T-cell (primary cell): ENCODE measurements at places on chromosomes 6 and 20. TPM values are rescaled to one million over a fixed set of nuclear protein-coding genes. Genes with fewer than 3 reads are reported as not detected.
A peak's percentile ranks its signal among the peaks of the same experiment; 100 is the strongest.

- no peak for DNase-seq
Observed at GRCh38 chr20:19249106-19249879, 36.9 kb downstream of the SLC24A3 start.

- DNase-seq = no peak
Observed at GRCh38 chr6:67683960-67684359, 951.1 kb upstream of the ADGRB3 start.

- no peak for DNase-seq
Observed at GRCh38 chr20:43191946-43192863, 2.5 kb upstream of the PTPRT start.

DNA sequence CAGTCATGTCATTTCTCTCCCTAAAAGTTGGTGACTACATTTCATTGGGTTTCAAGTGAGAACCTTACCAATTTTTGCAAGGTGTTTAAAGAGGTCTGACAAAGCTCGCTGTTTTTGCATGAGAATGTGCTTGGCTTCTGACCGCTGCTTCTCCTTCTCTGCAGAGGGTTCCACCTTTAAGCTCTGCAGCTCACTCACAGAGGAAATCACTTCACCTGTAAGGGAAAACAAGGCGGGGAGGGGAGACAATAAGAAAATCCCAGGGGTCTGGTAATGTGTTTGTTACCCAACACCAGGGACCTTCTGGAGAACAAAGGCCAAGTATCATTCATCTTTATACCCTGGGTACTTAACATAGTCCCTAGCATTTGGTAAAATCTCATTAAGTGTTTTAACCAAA, 40.0 kb upstream of the LYRM2 start:
- no peak for DNase-seq

- DNase-seq = no peak
Observed at GRCh38 chr20:49964964-49965780, 17.6 kb upstream of the SNAI1 start.

- no peak for DNase-seq
Observed at GRCh38 chr6:157045831-157046454, 268.8 kb downstream of the ARID1B start.

- no peak for DNase-seq
Observed at GRCh38 chr6:149859368-149859767, 4.8 kb downstream of the LRP11 start.

DNA sequence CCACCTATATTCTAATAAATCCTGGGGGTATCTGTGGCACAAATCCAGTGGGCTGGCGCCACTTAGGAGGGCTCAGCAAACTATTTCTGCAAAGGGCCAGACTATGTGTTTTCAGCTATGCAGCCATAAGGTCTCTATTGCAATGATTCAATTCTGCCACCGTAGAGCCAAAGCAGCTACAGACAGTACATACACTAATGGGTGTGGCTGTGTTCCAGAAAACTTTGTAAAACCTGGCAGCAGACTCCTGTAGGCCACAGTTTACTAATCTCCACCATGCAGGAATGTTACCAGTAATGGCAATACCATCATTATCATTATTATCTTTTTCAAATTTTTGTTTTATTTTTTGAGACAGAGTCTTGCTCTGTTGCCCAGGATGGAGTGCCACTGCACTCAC, 65.7 kb downstream of the SULF2 start:
- DNase-seq = no peak

DNA sequence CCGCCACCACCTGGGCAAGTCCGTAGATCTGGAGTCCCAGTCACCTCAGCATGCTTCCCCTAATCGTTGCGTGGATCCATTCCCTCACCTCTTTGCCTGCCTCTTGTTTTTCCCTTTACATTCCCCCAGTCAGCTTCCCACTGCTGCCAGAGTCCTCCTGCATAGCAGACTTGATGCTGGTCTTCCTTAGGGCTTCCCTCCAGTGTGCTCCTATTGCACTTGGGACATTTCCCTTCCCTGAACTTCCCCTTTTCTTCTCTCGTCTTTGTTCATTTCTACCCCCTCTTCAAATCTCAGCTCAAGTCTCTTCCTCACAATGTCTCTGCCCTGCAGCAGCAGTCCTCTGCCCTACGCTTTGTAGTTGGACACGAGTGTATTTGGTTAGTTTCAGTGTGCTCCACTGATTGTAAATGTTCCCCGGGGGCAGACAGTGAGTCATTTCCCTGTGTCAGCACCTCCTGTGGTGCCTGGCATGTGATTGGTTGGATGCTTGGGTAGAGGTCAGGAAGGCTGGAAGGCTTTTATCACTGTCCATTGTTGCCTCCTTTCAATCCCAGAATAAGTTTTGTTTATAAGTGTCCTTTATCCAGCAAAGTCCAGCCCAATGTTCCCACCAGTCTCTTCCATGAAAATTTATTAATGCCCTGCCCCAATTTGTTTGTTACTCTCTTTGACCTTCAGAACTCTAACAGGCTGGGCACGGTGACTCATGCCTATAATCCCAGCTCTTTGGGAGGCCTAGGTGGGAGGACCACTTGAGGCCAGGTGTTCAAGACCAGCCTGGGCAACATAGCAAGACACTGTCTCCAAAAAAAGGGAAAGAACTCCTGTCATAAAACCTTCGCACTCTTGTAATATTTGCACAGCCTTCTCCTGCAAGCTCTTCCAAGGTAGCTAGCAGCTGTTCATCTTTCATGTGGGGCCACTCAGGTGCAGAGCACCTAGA, 38.3 kb downstream of the FAM120B start:
- DNase-seq = no peak

DNA sequence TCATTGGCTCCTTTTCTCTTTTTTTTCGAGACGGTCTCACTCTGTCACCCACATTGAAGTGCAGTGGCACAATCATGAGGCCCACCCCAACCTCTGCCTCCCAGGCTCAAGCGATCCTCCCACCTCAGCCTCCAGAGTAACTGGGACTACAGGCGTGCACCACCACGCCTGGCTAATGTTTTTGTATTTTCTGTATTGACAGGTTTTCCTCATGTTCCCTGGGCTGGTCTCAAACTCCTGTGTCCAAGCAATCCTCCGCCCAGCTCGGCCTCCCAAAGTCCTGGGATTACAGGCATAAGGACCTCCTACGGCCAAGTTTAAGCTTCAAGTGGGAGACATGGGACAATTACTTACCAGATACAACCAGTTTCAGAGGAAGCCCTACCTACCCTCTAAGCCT, 9.4 kb upstream of the POU5F1 start:
- no peak for DNase-seq

DNA sequence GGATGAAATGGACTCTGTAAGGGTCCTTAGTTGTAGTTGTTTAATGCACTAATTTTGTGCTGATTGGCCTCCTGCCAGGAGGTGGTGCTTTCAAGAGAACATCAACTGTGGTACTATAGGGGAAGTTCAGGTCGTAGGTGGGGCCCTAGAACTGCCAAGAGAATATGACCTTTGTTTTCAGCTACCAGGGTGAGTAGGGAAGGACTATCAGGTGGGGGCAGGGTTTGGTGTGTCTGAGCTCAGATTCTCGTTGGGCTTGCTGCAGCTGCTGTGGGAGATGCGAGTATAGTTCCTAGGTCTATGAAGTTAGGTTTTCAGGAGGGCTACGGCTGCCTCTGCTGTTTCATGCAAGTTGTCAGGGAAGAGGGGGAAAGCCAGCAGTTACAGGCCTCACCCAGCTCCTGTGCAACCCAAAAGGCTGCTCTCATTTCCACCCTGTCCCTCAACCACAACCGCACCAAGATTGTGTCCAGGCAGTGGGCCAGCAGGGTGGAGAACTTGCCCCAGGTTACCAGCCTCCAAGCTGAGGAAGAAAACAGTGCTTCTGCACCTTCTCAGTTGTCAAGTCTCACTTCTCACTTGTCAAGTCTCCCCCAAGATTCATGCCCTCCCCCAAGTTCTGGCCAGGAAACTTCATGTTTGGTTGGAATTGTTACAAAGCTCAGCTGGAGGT, 626.5 kb upstream of the MAP3K7 start:
- DNase-seq = no peak

DNA sequence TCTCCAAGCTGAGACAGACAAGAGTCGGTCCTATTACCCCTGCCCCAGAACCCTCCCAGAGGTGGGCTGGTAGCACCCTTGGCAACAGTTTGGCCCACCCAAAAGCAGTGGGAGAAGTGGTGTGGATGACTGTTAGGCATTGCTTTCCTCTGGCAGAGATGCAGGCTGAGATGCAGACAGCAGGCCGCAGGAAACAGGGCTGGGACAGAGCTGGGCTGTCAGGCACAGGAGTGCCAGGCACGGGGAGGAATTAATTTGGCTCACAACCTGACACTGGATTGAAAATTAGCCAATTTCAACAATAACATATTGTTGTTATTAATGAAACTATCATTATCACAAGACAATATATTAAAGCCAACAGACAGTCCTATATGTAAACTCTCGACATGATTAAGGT, 15.7 kb upstream of the SIRT5 start:
- no peak for DNase-seq

DNA sequence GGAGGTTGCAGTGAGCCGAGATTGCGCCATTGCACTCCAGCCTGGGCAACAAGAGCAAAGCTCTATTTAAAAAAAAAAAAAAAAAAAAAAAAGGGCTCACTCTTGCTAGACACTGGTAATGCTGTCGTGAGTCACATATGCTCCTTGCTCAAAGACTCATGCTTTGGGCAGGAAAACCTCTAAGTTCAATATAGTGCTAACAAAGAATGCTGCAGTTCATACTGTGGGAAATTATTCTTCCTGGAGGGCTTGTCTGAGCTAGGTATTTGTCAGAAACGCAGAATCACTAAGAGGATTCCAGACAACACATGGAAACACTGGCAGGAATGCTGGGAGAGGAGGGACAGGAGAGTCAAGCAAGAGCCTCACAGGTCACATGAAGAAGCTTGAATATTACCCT, 2.3 kb upstream of the LYRM2 start:
- no peak for DNase-seq

GRCh38 chr20:13865791-13866351, 81.0 kb downstream of the NDUFAF5 start:
- no peak for DNase-seq

DNA sequence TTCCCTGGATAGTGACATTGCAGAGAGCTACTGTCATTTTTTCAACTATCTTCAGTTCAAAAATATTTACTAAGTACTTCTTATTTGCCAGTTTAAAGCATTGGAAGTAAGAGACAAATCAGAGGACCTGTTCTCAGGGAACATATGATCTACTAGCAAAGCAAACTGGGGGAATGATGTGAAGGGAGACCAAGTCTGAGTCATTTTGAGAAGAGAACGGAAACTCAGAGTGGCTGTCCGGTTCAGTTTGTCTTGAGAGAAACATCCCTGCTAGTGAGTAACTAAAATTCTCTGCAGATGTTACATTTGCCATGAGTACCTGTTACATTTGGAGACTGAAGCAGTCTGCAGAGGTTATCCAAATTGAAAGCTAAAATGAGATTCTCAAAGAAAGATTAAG, 118.3 kb downstream of the KCNQ5 start:
- no peak for DNase-seq

- no peak for DNase-seq
Observed at GRCh38 chr6:167408235-167408869, 83.5 kb downstream of the TTLL2 start.

- DNase-seq = no peak
Observed at GRCh38 chr20:24831232-24831631, 117.8 kb upstream of the CST7 start.

DNA sequence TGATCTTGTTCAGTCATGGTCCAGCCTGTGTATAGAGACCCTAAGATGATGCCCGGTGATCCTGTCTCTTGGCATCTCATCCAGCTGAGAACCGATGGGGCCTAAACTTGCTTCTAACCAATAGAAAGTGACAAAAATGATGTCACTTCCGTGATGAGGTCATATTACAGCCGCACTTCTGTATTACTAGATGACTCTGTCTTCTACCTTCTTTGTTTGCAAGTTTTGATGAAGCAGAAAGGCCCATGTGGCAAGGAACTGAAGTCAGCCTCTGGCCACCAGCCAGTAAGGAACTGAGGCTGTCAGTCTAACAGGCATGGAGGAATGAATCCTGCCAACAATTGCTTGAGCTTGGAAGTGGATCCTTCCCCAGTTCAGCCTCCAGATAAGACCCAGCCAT, 32.8 kb upstream of the HLA-C start:
- no peak for DNase-seq

DNA sequence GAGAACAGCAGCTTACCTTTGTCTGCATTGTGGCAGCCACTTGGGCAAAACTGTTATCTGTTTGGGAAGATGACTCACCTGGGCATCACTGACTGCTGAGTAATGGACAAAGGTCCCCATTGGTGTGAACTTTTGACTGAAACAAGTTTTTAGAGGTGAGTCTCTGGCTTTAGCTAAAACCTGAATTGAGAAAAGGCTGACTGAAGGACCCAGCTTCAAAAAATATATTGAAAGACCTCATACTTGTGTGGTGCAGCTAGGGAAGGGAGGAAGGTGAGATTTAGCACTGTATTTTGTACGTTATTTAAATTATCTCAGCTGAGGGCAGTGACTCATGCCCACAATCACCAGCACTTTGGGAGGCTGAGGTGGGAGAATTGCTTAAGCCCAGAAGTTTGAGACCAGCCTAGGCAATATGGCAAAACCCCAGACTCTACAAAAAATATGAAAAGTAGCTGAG, 4.5 kb upstream of the CITED2 start:
- no peak for DNase-seq

- peak; percentile 7 for DNase-seq
Observed at GRCh38 chr20:35329435-35330139, 37.4 kb upstream of the FAM83C start.

GRCh38 chr6:70724524-70724923, 56.8 kb downstream of the SMAP1 start:
- no peak for DNase-seq

DNA sequence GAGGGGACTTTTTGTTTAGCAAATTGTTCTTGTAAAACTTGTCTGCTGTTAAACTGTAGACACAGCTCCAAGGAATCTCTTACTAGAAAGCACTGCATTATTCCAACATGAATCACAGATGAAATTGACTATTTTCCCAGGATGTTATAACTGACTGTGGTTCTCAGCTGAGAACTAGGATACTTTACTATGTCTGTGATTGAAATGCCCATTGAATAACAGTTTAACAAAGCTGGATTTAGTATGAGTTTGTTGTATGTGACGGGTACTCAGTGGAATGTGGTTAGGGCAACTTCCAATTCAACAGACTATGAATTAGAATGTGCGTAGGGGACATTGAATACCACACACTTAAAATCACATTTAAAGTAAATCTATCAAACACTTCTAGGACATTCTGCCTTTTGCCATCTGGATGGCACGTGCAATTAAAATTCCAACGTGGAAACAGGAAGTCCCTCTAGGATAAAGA, 193.4 kb upstream of the PREP start:
- no peak for DNase-seq

DNA sequence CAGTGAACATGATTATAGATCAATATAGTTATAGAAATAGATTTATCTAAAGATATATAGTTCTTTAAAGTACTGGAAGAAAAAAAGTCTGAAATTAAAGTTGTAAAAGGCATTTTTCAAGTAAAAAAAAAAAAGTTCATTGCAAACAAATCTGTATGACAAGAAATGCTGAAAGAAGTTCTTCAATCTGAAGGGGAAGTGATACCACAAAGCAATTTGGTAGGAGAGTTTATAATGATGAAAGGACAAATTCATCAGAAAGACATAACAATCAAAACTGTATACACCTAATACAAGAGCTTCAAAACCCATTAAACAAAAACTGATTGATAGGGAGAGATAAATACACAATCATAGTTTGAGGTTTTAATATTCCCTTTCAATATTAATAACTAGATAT, 14.1 kb downstream of the HUS1B start:
- DNase-seq = no peak

The SLC12A5 gene
- not detected for total RNA-seq

The ZNF165 gene
- 0.82 TPM for total RNA-seq

The ARG1 gene
- not detected for total RNA-seq

The PKIG gene
- total RNA-seq = 2.6 TPM

The DDX27 gene
- total RNA-seq = 58.4 TPM

The SLC22A7 gene
- not detected for total RNA-seq

The WASF1 gene
- total RNA-seq = 0.85 TPM
